ENCODE measurements at places on chromosomes 3 and 15. TPM values are rescaled to one million over a fixed set of nuclear protein-coding genes. Genes with fewer than 3 reads are reported as not detected.

- peak; percentile 26 for DNase-seq
Observed at GRCh38 chr15:40737048-40737447, 18.0 kb downstream of the RMDN3 start.

GOLGA6L7 gene
- polyA plus RNA-seq, result 1.1 TPM

ARL14 gene
- polyA plus RNA-seq, result 0.35 TPM

- no peak for DNase-seq
Observed at GRCh38 chr3:127426444-127427153, 138.8 kb upstream of the PRR20G start.

GRCh38 chr3:77825001-77825827, 785.3 kb downstream of the ROBO2 start:
- no peak for DNase-seq

NRG4 gene
- polyA plus RNA-seq, result 10.2 TPM

- DNase-seq, result no peak
Observed at GRCh38 chr15:70687482-70687881, 75.9 kb downstream of the UACA start.

GRCh38 chr15:67433495-67434099, 87.3 kb upstream of the C15orf61 start:
- no peak for DNase-seq

- no peak for DNase-seq
Observed at GRCh38 chr3:186476541-186476940, 67.6 kb downstream of the CRYGS start.

THUMPD3 gene
- polyA plus RNA-seq, result 73.7 TPM

DNA sequence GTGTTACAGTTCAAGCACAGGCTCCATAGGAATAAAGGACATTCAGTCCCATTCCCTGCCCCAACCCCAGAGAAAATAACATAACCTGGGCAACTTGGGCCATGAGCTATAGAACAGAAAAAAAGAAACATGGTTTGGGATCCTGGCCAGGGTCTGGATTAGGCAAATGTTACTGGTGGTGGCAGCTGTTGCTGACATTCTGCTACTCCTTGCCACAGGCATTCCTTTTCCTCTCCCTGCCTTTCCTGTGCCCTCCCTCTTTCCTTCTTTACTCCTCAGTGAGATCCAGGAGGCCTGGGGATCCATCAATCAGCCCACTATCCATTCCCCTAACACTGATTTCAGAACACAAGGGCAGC, 129.1 kb downstream of the NTRK3 start:
- DNase-seq, result no peak

PCYT1A gene
- polyA plus RNA-seq, result 51.3 TPM

DNA sequence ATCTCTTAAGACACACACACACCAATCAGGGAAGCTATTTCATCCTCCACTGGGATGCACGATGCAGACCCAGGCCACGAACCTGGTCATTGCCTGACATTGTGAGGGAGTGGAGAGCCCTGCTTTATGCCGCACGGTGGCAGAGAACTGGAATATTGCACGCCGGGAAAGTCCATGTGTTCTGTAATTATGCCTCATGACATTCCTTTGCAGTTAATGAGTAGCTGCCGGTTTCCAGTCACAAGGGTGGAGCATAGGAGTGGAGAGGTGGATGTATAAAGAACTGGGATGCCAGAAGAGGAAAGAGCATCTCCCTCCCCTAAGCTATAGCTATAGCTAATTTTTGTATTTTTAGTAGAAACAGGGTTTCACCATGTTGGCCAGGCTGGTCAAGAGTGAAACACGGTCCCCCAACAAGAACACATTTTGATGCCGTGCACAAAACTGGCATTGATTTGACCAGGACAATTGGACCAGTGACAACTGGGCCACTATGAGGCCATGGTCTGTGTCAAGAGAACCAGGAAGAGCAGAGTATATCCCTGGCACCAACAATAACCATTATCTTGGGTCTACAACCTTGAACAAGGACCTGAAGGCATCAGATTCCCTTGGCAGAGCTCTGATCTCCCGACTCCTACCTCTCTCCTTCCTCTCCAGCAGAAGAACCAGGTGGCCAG, 51.4 kb downstream of the SH3BP5 start:
- no peak for DNase-seq

DNA sequence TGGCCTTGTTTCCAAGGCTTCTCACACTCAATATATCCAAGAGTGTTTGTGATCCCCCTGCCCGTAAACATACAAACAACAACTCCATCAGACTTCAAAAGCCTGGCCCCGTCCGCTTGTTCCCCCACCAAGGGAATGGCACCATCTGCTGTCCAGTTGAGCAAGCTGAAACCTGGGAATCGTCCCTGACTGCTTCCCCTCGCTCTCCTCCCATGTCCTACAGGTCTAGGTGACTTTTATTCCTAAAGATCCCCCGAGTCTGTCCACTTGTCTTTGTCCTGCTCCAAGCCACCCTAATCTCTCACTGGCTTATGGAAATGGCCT, 27.9 kb upstream of the FAM174B start:
- DNase-seq, result peak; percentile 35

DNA sequence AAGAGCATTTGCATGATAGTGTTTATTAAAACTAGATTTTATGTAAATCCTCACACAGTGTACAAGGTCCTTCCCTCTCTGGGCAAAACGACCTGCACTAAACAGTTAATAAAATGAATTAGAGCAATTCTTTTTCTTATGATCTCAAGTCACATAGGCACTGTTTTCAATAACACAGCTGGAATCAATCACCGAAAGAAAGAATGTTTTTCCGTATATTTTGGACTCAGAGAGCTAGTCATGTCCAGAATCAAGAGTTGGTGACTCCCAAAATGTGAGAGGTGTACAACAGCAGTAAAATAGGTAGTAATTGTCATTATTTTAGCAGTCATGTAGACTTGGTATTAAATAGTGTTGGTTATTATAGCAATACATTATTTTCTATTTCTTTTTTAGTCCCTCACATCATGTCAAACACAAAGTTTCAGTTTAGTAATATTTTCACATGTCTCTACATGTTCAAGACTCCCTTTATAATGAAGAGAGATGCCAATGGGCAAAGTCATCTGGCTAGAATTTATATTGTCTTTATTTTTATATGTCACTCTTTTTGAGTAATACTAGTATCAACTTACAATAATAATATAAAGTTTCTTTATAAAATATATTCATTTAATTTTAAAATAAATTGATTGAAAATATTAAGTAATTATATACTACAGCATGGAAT, 448.6 kb upstream of the CDIN1 start:
- no peak for DNase-seq

DNA sequence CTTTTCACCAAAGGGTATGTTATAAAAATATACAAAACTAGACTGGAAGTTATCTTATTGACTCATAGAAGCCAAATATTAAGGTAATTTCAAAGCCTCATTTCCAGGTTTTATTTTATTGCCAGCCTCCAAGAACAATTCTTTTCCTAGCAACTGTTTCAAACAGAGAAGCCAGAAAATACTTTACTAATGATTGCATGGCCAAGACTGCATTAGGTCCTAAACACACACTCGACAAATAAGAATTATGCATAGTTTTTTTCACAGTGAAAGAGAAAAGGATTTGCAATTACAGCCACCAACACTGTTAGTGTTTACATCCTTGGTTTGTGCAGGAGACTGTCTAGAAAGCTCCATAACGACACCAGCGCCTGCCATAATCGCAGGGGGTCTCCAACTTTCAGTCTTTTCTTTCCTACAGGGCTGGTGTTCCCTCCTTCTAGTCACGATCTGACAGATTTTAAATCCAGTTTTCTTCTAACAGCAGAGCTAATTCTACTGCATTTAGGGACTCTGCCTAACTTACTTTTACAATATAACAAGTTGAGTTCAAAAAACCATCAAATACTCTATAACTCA, 58.1 kb downstream of the CLASP2 start:
- DNase-seq, result peak; percentile 13

SST gene
- not detected for polyA plus RNA-seq

DNA sequence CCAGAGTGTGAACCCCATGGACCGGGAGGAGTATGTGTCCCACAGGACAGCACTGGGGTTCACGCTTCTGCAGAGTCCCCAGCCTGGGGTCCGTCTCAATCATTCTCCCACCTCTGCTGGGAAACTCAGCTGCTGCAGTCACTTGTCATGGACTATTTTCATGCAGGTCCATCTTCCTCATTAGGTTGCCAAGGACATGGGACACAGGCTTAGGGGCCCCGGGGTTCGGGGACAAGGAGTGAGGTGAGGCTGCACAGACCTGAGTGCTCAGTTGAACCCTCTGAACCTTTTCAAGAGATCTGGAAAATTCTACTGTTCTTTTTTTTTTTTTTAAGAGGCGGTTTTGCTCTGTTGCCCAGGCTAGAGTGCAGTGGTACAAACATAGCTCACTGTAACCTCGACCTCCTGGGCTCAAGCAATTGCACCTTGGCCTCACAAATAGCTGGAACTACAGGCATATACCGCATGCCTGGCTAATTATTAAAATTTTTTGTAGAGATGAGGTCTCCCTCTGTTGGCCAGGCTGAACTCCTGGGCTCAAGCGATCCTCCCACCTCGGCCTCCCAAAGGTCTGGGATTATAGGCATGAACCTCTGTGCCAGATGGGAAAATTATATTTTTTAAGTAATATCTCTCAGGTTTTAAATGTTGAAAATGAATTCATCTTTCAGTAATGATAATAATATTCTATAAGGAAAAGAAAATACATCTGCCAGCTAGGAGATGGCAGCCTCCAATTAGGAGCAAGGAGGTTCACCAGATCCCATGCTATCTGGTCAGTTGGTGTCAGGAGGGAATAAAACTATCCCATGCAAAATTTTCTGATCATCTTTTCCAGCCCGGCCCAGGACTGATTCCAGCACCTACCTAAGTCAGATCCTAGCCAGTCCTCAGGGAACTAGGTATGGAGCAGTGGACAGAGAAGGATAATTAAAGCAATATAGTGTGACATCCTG, 45.2 kb downstream of the RPN1 start:
- DNase-seq, result no peak

NAALADL2 gene
- polyA plus RNA-seq, result 19.9 TPM

GRCh38 chr15:68154923-68155559, 50.1 kb downstream of the CALML4 start:
- peak; percentile 71 for DNase-seq

DNA sequence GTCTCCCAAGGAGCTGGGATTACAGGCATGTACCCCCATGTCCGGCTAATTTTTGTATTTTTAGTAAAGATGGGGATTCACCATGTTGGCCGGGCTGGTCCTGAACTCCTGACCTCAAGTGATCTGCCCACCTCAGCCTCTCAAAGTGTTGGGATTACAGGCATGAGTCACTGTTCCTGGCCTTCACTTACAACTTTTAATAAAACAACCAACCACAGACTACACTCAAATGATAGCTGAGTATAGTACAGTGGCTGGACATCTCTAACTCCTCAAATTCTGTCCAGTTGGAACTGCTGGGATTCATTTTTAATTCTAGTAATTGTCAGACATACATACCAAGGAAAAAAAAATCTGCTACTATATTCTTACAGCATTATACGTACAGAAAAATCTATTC, 71.0 kb downstream of the PBRM1 start:
- no peak for DNase-seq

- no peak for DNase-seq
Observed at GRCh38 chr15:68371160-68371559, 60.8 kb downstream of the ITGA11 start.

GRCh38 chr3:157436583-157437291, at the start of gene PTX3:
Gene PTX3 (plus strand): TSS chr3:157436850. CDS start chr3:157436934, 84 bp downstream.
- DNase-seq, result peak; percentile 42

DNA sequence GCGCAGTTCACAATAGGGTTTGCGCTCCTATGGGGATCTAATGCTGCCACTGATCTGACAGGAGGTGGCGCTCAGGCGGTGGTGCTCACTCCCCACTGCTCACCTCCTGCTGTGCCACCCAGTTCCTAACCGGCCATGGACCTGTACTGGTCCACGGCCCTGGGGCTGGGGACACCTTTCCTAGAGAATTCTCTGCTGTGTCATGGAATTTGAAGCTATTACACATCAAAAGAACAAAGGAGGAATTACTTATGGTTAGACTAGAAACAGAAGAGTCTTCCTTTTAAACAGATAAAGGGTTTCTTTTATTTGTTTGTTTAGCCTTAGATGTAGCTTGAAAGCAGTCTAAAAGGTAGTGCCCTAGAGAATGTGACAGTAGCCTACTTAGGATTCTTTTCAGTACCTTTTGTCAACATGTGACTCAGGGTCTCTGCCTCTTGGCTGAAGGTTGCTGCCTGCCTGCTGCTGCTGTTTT, 50.3 kb downstream of the PAK2 start:
- no peak for DNase-seq

VEPH1 gene
- 56.0 TPM for polyA plus RNA-seq

C3orf20 gene
- 0.32 TPM for polyA plus RNA-seq

GRCh38 chr3:116517308-116517707, 72.0 kb upstream of the LSAMP start:
- DNase-seq, result no peak

INSYN1 gene
- polyA plus RNA-seq, result 12.6 TPM

DNA sequence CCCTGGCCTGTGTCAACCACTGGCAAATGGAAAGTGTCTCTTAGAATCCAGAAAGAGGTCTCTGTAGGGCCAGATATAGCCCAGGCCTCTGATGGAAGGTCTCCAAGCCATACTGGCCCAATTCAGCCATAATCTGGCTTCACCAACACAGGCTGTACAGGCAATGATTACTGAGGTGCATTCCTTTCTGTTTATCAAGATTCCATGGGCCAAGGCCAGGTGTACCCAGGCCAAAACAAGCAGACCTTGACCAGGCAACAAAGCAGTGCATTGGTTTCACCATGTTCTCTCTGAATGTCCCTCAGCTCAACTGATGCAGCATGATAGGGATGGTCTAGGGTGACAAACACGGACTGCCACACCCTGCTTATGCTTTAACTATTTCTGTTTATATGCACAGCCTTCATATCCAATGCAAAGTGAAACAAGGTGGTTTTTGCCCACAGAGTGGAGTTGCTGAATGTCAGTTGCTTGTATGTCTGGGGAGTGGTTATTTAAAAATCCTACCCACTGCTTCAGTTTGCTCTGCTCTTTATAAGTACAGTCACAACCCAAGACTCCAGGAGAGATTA, 25.2 kb downstream of the CCNL1 start:
- no peak for DNase-seq

- no peak for DNase-seq
Observed at GRCh38 chr15:41894251-41894790, 468 bp upstream of the SPTBN5 start.

GRCh38 chr3:124558991-124559845, 171.0 kb upstream of the UMPS start:
- DNase-seq, result no peak

OXSM gene
- polyA plus RNA-seq, result 24.2 TPM

DNA sequence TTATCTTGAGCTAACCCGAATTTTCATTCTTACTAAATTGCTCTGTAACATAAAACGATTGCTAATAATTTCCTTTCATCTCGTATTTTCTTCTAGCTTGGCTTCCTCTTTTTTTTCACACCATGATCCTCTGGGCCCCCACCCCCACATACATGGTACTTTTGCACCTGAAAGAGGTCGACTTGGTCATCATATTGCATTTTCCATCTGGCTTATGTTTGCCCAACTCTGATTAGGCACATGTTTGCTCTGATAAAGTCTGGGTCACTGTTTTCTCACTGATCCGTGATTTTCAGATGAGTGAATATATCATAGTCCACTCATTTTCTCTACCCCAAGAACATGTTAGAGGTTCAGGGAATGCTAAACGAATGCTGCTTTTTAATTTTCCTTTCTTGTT, 49.5 kb downstream of the ARRDC4 start:
- no peak for DNase-seq
